ENCODE measurements at places on chromosomes 7 and 10.
A peak's percentile ranks its signal among the peaks of the same experiment; 100 is the strongest.

DNA sequence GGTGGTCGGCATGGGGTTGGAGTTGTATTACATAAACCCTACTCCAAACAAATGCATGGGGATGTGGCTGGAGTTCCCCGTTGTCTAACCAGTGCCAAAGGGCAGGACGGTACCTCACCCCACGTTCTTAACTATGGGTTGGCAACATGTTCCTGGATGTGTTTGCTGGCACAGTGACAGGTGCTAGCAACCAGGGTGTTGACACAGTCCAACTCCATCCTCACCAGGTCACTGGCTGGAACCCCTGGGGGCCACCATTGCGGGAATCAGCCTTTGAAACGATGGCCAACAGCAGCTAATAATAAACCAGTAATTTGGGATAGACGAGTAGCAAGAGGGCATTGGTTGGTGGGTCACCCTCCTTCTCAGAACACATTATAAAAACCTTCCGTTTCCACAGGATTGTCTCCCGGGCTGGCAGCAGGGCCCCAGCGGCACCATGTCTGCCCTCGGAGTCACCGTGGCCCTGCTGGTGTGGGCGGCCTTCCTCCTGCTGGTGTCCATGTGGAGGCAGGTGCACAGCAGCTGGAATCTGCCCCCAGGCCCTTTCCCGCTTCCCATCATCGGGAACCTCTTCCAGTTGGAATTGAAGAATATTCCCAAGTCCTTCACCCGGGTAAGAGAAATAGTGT lies at the start of gene CYP2E1:
Gene CYP2E1, plus strand, starts transcription at position 407 of the 632 bp plus-strand sequence. Its CDS starts 33 bp downstream, at position 440.
- no peak for DNase-seq

DNA sequence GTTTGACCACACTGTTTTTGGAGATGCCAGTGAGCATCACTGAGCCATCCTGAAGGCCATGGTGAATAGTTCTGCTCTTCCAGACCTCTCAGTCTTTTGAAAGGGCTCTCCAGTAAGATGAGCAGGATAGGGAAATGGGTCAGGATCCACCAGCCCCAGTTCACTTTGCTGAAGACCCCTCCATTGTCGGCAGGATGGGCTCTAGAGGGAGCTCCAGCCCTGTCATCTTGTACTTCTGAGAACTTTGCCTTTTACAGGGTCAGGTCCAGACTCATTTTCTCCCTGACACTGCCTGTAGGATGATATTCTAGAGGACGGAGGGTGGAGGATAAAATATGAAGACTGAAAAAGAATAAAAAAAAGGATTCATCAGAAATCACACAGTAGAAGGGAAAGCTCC lies 13.1 kb downstream of the LHFPL3 start:
- no peak for DNase-seq

DNA sequence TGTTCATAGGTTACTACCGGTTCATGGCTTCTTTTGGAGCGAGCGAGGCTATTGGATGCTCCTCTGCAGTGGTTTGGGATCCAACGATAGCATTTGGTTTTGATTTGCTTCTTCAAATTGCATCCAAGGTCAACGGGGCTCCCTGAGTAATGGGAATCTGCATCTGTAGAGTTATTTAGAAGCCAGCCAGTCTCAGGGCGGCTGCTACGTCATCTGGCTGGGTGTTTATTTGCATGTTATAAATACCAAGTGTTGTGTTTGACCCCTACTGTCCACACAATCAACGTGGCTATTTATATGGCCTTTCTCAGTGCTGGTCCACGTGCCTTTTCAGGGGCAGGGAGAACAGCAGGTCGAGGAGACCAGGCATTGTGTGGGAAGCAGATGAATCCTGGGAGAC lies 137.7 kb downstream of the PRPF18 start:
- DNase-seq, result no peak

- no peak for DNase-seq
Observed at GRCh38 chr7:2612445-2613097, 19.2 kb upstream of the TTYH3 start.

GRCh38 chr10:91022924-91023699 lies 102.2 kb upstream of the ANKRD1 start:
- no peak for DNase-seq

- DNase-seq, result no peak
Observed at GRCh38 chr7:42103456-42103855, 133.6 kb downstream of the GLI3 start.

DNA sequence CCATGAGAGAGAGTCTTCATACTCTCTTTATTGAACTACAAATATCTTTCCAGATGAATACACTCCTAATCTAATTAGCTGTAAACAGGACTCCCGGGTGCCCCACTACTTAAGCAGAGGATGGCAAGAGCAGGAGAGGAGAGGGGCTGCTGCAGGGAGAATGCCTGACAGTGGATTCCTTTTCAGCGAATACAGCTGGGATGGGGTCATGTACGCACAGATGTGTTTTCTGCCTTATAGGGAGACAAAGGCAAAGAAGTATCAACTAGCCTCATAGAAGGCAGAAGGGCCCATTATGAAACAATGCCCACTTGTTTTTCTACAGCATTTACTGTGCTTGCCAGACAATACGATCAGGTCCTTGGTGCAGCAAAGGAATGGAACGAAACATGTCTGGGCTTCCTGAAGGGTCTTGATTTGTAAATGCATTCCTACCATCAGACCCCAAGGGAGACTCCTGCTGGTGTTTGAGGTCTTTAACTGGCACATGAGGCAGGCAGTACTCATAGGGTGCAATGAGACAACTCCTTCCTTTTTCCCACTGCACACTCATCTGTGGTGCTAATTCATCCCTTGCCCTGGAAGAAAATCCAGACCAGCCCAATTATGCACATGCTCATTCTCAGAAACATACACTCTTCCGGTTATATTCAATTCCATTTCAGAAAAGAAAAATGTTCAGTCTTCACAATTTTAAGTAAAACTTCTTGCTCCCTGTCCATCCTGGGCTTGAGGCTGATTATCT lies 117.1 kb downstream of the AOAH start:
- DNase-seq, result no peak

DNA sequence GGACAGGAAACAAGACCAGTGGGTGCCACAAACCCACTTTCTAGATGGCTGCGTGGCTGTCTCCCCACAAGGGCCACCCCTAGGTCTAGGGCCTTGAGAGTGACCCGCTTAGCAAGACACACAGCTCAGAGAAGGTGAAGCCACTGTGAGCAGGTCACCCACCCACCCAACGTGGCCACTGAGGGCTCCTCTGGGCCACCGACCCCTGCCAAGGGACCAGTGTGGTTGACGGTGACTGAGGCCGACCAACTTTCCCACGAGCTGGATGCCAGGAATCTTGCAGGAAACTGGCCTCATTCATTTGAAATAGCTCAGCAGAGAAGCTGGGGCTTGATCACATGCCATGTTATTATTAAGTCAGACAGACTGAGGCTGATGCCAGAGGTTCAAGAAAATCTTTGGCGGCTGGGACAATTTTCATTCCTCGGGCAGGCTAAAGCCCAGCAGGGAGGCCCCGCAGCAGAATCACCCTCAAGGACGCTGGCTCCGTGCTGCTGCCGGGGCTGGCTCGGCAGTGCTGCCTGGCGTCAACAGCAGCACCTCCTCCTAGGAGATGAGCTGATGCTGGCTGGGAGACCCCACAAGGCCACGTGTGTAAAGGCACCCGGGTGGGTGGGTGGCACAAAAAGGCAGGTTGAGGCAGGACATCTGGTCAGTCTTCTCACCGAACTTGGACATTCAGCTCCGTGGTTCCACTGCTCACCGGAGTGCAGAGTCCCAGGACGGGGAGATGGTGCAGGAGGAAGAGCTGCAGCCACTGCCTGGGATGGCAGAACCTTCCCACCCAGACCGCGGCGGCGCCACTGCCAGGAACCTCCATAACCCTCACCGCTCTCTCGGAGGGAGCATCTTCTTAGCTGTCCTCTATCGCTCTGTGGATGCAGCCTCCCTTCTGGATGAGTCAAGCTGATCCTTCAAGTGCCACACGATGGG lies 57.8 kb downstream of the ZRANB1 start:
- DNase-seq, result no peak

GRCh38 chr7:113936982-113937381 lies 18.2 kb upstream of the PPP1R3A start:
- no peak for DNase-seq

DNA sequence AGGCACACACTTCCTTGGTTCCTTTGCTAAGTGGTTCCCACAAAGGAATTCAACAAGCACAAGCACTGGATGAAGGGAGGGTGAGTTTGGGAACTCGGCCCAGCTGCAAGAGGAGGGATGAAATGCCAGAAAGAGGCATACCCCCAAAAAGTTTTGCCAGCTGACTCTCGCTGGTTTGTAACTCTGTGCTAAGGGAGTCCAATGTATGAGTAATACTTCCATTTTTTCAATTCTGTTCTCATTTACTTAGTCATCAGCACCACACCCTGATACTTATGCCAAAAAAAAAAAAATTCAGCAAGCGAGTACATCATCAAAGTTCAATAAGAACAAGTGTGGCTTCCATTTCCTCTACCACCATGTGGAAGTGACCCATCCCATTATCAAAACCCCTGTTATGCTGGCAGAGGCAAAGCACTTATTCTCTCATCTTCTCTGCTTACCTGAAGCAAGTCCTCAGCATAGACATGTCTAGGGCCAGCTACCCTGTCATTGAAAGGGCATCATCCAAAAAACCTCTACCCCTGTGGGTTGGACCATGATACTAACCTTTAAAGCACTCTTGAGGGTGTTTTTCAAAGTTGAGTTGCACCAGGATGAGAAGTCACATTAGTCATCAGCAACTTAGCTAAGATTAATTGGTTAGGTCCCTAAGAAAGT lies 6.9 kb upstream of the HYCC1 start:
- DNase-seq, result peak; percentile 80

- no peak for DNase-seq
Observed at GRCh38 chr10:49552277-49552676, 13.4 kb upstream of the ERCC6 start.

DNA sequence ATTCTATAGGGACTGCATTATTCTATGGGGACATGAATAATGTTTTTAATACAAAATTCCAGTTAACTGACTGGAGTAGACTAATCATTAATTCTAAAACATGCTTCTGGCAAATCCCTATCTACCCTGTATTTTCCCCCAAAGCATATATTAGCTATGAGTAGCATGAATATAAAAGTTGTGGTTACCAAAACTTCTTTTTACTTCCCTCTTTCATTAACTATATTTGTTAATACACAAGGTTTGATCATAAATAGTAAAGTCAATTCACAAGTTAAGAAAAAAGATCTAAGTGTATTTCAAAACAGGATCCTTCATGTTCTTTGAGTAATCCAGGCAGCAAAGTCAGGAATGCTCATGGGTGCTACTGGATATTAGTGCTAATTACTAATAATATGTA lies 2.9 kb upstream of the RALA start:
- no peak for DNase-seq

DNA sequence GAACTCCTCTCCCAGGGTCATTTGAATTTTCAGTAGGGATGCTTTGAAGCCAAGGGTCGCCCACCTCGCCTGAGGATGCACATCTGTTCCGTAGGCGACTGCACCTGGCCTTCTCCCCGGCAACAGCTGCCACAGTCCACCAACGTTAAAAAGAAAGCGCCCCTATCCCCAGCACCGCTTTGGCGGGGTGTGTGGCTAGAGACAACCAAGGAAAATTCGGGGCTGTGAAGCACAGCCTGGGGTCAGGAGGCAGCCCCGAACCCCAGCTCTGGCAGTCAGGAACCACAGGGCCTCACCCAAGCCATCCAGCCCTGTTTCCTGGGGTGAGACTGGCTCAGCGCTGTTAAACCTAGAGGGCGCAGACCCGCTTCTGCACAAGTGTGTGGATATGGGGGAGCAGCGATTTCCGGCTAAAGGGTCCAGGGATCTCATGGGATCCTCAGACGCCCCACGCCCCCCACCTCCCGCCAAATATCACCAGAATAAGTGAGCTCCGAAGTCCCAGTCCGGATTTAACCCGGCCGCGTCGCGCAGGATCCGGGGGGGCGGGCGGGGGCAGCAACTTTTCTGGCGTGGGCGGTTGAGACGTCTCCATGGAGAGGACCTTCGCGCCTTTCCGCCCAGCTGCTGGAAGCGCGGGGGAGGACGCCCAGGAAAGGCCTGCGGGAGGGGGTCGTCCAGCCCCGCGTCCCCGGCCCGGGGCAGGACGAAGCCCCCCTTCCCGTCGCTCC lies 822 bp downstream of the ZC3HAV1L start:
- DNase-seq, result no peak

- no peak for DNase-seq
Observed at GRCh38 chr7:51774178-51774577, 457.6 kb upstream of the COBL start.

DNA sequence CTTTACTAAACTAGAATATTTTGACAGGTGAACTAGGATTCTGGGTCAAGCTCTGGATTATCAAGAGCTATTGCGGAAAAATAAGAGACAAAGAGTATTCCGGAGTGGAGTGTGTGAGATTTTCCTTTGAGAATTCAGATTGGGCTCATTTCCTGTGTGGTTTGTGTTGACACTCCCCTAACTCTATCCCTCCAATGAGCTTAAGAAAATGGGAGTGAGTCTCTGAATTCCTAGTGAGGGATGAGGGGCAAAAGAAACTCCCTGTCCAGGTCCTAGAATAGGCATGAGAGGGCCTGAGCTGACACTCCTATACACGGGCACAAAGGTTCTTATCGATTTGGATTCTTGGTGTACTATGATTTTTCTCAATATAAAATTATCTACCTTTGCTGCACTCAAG lies 10.2 kb downstream of the KLF14 start:
- DNase-seq, result no peak

- DNase-seq, result no peak
Observed at GRCh38 chr10:78765726-78766335, 302.9 kb upstream of the ZMIZ1 start.

DNA sequence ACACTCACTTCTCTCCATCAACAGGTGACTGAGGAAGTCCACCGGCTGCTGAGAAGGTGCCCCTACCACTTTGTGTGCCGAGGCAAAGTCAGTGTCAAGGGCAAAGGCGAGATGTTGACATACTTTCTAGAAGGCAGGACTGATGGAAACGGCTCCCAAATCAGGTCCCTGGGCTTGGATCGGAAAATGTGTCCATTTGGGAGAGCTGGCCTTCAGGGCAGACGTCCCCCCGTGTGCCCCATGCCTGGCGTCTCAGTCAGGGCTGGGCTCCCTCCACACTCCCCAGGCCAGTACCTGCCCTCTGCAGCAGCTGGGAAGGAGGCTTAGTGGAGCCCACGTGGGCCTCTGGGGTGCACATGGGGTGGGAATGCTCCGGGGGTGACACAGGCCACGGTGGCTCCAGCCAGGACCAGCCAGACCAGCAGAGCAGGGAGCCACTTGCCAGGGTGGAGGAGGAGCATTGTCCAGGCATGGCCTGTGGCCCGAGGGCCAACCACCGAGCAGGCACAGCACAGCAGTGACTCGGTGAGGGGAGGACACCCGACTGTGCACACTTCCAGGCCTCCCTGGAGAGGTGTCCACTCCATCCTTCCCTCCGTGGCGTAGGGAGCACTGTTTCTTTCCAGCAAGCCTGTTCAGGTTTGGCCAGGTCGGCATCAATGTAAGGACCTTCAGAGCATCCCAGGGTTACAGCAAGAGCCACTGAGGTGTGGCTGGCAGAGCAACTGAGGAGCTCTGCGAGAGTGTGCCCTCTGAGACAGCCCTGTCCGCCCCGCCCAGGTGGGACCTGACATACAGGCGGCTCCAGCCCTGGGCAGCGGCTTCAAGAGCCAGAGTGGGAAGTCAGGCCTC lies 139.7 kb downstream of the ADCY1 start:
- DNase-seq, result no peak

- DNase-seq, result no peak
Observed at GRCh38 chr7:139648391-139648861, 124.9 kb downstream of the CLEC2L start.

- DNase-seq, result no peak
Observed at GRCh38 chr7:29809533-29810155, 3.3 kb downstream of the WIPF3 start.

GRCh38 chr10:17736223-17736622 lies 15.8 kb upstream of the TMEM236 start:
- DNase-seq, result no peak

- peak; percentile 18 for DNase-seq
Observed at GRCh38 chr7:21365866-21366624, 61.8 kb upstream of the SP4 start.

GRCh38 chr10:25078658-25079431 lies 62.4 kb downstream of the THNSL1 start:
- DNase-seq, result no peak

Measured in CD14-positive monocyte (primary cell).